ENCODE measurements at places on chromosomes 12 and 14. TPM values are rescaled to one million over a fixed set of nuclear protein-coding genes. Genes with fewer than 3 reads are reported as not detected.

The RGS6 gene
- total RNA-seq = 24.0 TPM

The CLEC14A gene
- total RNA-seq = 30.1 TPM

The CLEC6A gene
- total RNA-seq = not detected

The INHBE gene
- not detected for total RNA-seq

The ETNK1 gene
- total RNA-seq = 21.0 TPM

The PAX9 gene
- not detected for total RNA-seq

The SMIM41 gene
- total RNA-seq = 0.95 TPM

The GPR132 gene
- 0.70 TPM for total RNA-seq

The TPH2 gene
- total RNA-seq = not detected

The KLRD1 gene
- 1.8 TPM for total RNA-seq

The ENDOU gene
- total RNA-seq = 0.86 TPM

The ZDHHC22 gene
- not detected for total RNA-seq

The DGKA gene
- 18.0 TPM for total RNA-seq

The SIX6 gene
- total RNA-seq = not detected

The TROAP gene
- total RNA-seq = 0.65 TPM

The FAM222A gene
- total RNA-seq = 9.3 TPM

The BDKRB2 gene
- total RNA-seq = 0.28 TPM

The B4GALNT1 gene
- total RNA-seq = 2.3 TPM

The ABCC9 gene
- 46.5 TPM for total RNA-seq

The CSRP2 gene
- total RNA-seq = 10.2 TPM

The KLRC4 gene
- total RNA-seq = not detected

The CMTM5 gene
- 1.0 TPM for total RNA-seq

The TAS2R14 gene
- total RNA-seq = 0.79 TPM

The UNC119B gene
- 16.2 TPM for total RNA-seq

The SPIC gene
- total RNA-seq = not detected

The OR4K13 gene
- not detected for total RNA-seq

The OSGEP gene
- 20.2 TPM for total RNA-seq

The TSHR gene
- total RNA-seq = not detected

The CD69 gene
- 1.7 TPM for total RNA-seq

The SIX1 gene
- total RNA-seq = not detected

The LRR1 gene
- total RNA-seq = 5.3 TPM

The GPR33 gene
- not detected for total RNA-seq

The ESR2 gene
- total RNA-seq = 0.60 TPM

The FAM90A1 gene
- 0.31 TPM for total RNA-seq

The TMCC3 gene
- 2.8 TPM for total RNA-seq

The OTOGL gene
- total RNA-seq = 21.1 TPM

The LTBR gene
- total RNA-seq = 54.2 TPM

The RASSF3 gene
- total RNA-seq = 126 TPM

The PLXNC1 gene
- total RNA-seq = 5.1 TPM

The ANG gene
- total RNA-seq = 6.1 TPM

The DAAM1 gene
- total RNA-seq = 107 TPM

The KRT83 gene
- not detected for total RNA-seq

The SLCO1B1 gene
- total RNA-seq = not detected

The ITPR2 gene
- 25.9 TPM for total RNA-seq

The P2RX7 gene
- total RNA-seq = 4.0 TPM

The NINJ2 gene
- total RNA-seq = 3.6 TPM

The SRRM4 gene
- 0.85 TPM for total RNA-seq

The REC8 gene
- 2.9 TPM for total RNA-seq

The MAP1LC3B2 gene
- total RNA-seq = 1.9 TPM

The DEGS2 gene
- 0.31 TPM for total RNA-seq

The PLEKHG3 gene
- 47.8 TPM for total RNA-seq

Measured in right cardiac atrium (tissue), 5 donors.